SW 1271 (cell line): ENCODE measurements at places on chromosomes 2 and 18.
A peak's percentile ranks its signal among the peaks of the same experiment; 100 is the strongest.

GRCh38 chr2:85935746-85936208 lies 47.0 kb upstream of the ST3GAL5 start:
- peak; percentile 95 for DNase-seq

- DNase-seq = no peak
Measured at GRCh38 chr18:51537487-51537886, 340.0 kb upstream of the MEX3C start.

DNA sequence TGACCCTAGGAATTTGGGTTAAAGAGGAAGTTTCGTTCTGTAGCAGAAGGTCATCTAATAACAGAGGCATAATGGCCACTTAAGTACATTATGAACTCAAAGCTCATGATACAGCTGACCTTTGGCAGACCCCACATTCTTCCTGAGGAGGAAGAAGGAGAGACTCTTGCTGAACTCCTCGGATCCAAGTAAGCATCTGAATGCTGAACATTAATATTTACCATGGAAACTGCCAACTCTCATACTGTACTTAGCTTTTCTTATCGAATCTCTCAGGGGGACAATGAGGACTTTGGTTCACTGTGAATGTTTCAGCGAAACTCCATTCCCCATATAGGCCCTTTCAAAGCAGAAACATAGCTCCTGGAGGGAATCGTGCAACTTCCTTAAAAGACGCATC lies 781.4 kb upstream of the GYPC start:
- DNase-seq = no peak

- DNase-seq = no peak
Measured at GRCh38 chr2:240519396-240520129, 38.2 kb downstream of the ANKMY1 start.

GRCh38 chr2:15058015-15058720 lies 425.7 kb downstream of the LRATD1 start:
- DNase-seq = peak; percentile 15
